Naive thymus-derived CD4-positive, alpha-beta T cell (primary cell): ENCODE measurements at places on chromosomes 12 and 14. TPM values are rescaled to one million over a fixed set of nuclear protein-coding genes. Genes with fewer than 3 reads are reported as not detected.

- DNase-seq = no peak
Observed at GRCh38 chr12:65518771-65519170, 240.3 kb downstream of the MSRB3 start.

GRCh38 chr14:76917158-76917596 is 91.0 kb downstream of the LRRC74A start:
- DNase-seq = no peak

- DNase-seq = no peak
Observed at GRCh38 chr12:107581619-107582015, 104.0 kb upstream of the PWP1 start.

The HOXC13 gene
- not detected for total RNA-seq

The KRT83 gene
- not detected in 2 replicates for total RNA-seq

DNA sequence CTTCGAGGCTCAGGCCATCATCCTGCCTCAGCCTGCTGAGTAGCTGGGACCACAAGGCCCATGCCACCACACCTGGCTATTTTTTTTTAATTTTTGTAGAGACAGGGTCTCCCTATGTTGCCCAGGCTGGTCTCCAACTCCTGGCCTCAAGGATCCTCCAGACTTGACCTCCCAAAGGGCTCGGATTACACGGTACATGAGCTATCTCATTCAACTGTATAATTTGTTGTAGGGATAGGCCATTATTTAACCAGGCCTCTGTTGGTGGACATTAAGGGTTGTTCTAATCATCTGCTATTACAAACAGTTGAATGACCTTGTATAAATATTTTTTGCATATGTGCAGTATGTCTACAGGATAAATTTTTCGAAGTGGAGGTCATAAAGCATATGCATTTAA is 9.0 kb downstream of the KIF5A start:
- no peak for DNase-seq

The BDKRB2 gene
- total RNA-seq = not detected
